NCI-H1105 (cell line): ENCODE measurements at places on chromosomes 13 and 19.

GRCh38 chr13:44259045-44260027 lies 114.3 kb upstream of the SERP2 start:
- DNase-seq = no peak

- DNase-seq = no peak
Observed at GRCh38 chr19:15787611-15788155, at the start of gene OR10H5. Gene OR10H5, plus strand, starts transcription at chr19:15787661. Its CDS starts 6,388 bp downstream, at chr19:15794049.

DNA sequence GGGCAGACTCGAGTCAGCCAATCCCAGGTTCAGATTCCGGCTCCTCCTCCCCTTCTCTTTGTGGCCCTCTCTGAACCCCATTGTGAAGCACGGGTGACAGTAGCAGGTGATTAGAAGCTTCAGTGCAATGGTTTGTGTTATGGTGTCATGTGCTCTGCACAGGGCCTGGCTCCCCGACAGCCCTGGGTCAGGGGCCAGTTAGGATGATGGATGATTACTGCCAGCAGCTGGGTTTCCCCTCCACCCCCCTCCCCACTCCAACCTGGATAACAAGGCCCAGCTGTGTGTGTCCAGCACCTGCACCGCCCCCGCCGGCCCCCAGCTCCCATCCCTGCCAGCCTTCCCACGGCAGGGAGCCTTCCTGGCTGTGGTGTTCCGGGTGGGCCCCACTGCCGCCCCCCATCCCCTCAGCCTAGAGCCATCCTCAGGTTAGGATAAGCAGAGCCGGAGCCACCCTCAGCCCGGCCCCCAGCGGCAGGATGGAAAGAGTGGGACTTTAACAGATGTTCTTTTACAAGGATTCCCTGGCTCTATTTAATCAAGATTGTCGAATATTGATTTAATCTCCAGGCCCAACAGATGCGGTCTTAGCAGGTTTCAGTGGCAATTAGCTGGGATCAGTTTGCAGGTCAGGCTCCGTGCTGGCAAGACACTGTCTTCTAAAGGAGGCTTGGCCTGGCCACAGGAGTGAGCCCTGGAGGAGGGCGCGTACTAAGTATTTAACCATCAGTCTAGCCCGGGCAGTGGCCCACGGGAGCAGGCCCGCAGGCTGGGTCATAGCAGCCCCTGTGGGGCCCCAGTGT lies 156.2 kb downstream of the SIPA1L3 start:
- DNase-seq = no peak

- DNase-seq = peak; percentile 73
Observed at GRCh38 chr19:31448221-31448657, 99.0 kb upstream of the TSHZ3 start.

DNA sequence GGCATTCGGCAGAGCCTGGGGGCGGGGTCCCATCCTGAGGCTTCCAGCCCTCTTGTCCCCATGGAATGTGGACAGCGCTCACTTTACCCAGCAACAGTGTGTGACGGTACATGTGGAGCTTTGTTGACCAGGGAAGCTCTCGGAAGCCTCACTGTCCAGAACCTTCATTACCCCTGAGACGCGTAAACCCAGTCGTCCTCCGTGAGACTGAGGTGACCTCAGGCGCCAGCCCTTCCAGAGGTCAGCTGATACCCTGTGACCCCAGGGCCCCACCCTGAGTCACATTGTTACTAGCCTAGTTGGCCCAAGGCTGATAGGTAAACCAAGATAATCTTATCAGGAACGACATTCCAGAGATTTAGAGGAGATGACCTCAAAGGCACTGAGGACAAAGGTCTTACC lies 10.2 kb upstream of the TMEM160 start:
- no peak for DNase-seq

GRCh38 chr13:111941845-111942447 lies 125.0 kb upstream of the SOX1 start:
- no peak for DNase-seq

GRCh38 chr19:56315077-56315828 lies 614 bp upstream of the ZSCAN5A start:
- DNase-seq = peak; percentile 98

DNA sequence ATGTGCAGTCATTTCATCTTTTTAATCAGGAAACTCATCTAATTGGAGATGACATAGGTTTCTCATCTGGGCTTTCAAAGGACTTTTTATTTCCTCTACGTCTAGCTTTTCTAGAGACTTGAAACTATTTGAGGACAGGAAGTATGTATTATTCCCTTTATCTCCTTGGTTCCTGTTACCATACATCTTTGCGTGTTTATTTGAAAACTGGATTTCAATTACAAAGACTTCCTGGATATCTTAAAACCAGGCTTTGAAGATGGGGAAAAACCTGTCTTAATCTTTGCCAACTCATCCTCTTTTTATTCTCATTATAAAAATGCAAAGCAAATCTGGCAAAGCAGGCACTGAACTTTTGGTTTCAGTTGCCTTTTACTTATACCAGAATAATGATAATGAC lies 130.5 kb downstream of the LMO7 start:
- no peak for DNase-seq

- no peak for DNase-seq
Observed at GRCh38 chr13:75489502-75490263, 7.7 kb upstream of the TBC1D4 start.

DNA sequence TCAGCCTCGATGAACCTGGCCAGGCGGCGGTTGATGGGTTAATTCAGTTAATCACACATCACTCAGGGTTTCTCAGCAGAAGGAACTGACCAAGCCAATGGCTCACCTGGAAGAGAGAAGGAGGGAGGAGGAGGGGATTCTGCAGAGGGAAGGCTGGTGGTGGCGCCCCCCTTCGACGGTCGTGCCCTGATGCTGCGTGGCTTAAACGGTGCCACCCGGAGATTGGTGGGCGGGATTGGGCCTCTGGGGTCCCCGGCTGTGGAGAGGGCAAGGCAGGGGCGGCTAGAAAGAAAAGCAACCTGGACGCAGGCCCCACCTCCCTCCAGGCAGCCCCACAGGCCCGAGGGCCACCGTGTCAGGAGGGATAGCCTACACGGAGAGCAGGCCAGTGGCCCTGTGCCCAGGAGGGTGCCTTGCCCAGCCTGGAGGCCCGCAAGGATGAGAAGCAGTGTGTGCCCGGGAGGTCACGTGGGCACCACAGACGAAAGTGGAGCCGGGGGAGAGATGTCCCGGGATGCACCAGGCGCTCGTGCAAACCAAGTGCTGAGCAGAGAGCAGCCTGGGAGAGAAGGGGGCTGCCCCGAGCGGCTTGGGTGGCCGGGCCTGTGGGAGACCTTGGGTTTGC lies 16.0 kb downstream of the CSNK1G2 start:
- DNase-seq = no peak

- DNase-seq = no peak
Observed at GRCh38 chr13:113149711-113150549, 8.5 kb upstream of the PROZ start.

DNA sequence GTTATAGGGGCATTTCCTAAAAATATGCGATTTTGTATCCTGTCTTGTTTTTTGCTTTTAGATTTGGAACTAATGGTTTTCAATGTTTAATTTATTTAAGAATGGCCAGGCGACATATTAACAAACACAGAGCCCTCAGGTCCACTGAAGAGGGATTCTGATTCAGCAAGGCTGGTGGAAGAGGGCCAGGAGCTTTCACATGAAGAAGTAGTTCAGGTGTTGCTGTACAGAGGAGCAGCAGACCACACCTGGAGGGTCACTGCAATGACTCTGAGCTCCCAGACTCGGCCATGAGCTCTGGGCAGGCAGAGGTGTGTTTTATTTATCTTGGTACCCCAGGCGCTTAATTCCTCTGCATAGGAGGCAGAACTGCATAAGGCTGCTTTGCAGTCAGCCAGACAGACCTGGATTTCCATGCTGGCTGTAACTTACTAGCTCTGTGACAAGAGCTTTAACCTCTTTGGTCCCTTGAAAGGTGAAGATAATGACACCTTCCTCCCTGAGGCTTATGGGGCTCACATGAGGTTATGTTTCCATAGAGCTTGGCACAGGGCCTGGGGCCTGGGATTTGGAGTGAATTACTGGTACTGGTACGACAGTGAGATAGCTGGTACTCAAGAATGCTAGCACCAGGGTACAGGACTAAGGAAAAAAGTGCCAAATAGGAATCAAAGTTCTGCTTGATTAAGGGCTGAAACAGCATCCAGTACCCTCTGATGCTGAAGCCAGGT lies 184.7 kb downstream of the OXGR1 start:
- DNase-seq = no peak

- no peak for DNase-seq
Observed at GRCh38 chr13:31151837-31152236, 9.9 kb downstream of the HSPH1 start.

DNA sequence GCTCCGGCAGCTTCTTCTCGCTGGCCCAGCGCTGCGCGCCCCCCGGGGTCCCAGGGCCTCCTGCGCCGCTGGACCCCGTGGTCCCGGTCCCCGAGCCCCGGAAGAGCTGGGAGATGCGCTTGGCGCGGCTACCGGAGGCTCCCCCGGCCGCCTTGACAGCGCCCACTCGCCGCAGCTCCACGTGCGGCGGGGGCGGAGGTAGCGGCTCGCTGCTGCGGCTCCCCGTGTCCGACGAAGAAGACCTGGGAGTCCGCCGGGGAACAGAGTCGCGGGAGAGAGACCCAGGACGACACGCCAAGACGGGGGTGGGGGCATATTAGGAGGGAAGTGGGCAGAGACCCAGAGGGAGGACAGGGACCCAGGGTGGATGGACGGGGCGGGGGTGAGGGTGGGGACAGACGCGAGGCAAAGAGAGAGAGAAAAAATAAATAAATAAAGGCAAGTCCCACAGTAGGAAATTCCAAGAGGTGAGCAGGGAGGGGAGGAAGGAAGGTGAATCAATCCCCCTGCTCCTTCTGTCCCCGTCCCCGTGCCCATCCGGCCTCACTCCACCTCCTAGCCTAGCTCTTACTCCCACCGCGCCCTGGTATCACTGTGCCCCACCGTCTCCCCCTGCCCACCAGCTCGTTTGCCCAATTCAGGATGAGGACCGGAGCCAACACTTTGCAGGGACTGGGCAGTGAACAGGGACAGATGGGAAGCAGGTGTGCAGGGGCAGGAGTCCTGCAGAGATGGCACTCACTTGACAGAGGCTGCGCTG lies 826 bp downstream of the RASIP1 start:
- no peak for DNase-seq

- DNase-seq = no peak
Observed at GRCh38 chr19:46299695-46300094, 2.9 kb downstream of the HIF3A start.

DNA sequence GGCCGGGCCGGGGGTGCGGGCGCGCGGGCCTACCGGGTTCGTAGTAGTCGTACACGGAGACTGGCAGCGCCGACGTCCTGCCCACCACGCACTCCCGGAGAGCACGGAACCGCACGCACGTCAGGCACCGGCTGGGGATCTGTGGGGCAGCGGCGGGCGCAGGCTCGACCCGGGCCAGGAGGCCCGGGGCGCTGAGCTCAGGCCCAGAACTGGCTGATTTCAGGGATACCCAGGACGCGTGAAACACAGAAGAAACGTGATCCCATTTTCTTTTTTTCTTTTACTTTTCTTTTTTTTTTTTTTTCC lies 9.0 kb downstream of the F2RL3 start:
- no peak for DNase-seq

GRCh38 chr19:35208121-35208520 lies 20.4 kb downstream of the FAM187B start:
- DNase-seq = no peak

- DNase-seq = no peak
Observed at GRCh38 chr19:31419871-31420445, 70.7 kb upstream of the TSHZ3 start.

DNA sequence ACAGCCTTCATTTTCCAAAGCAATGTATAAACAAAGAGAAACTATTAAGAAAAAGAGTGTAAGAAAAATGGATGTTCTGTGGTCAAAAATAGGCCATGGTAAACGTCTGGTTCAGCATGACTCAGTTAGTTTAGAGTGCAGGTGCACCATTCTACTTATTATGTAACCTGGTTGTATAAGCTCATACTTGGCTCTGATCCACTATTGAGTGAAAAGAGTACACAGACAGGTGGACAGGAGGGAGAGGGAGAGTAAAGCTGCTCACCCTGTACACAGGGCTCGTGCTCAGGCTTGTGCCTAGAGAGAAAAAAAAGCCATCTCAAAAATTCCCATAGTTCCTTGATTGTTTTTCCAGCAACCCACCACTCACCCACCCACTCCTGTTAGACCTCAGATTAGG lies 85.8 kb upstream of the ZNF91 start:
- DNase-seq = peak; percentile 51

DNA sequence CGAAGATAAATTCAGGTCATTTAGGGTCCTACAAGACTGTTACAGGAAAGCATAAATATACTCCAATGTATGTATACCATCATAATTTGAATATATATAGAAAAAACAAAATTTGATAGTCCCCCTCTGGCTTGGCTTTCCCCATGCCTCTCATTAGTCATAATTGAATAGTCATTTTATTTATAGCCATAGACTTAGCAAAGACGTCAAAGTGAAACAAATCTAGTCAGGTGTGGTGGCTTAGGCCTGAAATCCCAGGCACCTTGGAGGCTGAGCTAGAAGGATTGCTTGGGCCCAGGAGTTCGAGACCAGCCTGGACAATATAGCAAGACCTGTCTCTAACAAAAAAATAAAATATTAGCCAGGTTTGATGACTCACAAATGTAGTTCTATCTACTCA lies 141.1 kb downstream of the TNFRSF19 start:
- no peak for DNase-seq

- DNase-seq = no peak
Observed at GRCh38 chr13:49439609-49440008, 4.3 kb downstream of the CAB39L start.
